Left forelimb (tissue), 1 donor: ENCODE measurements at places on chromosomes 2 and 18.

- no peak for DNase-seq
These were observed 78.8 kb upstream of the LCLAT1 start for GRCh38 chr2:30368258-30368657.

DNA sequence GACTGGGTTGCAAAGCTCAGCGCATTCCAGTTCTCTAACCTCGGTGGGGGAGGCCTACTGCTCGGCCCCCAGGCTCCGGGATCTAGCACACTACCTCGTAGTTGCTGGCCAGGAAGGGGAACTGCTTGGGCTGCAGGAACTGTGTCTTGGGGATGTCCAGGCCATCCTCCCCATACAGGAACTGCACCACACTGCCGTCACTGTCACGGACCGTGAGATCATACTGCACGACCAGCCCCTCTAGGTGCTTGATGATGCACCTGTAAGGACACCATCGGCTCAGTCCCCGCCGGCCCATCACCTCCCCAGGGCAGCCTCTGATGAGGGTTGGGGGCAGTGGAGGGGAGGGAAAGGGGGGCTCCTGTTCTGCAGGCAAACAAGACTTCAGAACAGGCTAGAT is 61.6 kb downstream of the POLR1A start:
- no peak for DNase-seq

DNA sequence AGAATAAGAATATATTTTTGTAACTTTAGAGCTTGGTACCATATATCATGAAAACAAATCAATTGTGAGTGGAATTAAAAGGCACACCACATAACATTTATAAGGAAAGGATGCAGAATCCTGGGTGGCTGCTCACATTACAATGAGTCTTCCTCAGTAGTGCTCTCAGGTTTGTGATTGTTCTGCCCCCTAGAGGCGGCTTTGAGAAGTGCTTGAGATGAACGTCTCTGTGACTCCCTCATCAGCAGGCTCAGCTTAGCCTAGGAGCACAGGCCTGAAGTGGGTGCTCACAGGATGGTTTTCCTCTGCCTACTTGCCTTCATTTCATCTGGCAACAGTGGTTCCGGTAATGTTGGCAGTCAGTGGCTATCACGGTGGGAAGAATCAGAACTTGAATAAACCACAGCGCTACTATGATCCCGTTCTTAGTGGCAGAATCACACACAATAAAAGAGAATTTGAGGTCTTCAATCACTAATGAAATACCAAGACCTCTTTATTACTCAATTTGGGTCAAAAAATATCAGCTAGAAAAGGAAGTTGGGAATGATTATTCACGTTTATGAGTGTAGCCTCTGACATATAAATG is 38.1 kb upstream of the B4GALT6 start:
- DNase-seq = peak; percentile 73

- DNase-seq = no peak
These were observed 62.2 kb upstream of the STPG4 start for GRCh38 chr2:47217277-47217676.

DNA sequence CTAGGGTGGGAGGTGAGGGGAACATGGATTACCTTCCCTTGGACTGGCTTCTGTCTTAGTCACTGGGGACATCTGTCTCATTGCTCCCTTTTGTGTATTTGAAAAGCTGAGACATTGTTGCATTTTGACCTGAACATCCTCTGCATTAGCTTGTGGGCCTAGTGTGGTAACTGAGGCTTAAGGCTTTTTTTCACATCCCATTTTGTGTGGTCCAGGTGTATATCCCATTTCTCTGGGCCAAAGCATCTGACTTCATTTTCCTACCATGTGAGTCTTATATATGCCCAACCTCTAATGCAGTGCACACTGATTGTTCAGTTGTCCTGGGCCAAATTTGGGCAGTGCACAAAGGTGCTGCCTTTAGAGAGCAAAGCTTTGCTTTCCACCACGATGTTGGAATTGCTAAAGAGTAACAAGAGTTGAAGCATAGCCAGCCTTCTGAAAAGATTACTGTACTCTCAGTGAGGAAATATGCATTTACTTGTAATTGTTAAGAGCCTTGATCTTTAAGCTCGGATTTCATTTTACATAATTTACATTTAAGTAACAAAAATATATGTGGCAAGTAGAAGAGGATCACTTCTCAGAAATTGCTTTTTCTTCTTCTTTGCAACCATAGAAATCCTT is 13.3 kb downstream of the PRKCE start:
- no peak for DNase-seq

DNA sequence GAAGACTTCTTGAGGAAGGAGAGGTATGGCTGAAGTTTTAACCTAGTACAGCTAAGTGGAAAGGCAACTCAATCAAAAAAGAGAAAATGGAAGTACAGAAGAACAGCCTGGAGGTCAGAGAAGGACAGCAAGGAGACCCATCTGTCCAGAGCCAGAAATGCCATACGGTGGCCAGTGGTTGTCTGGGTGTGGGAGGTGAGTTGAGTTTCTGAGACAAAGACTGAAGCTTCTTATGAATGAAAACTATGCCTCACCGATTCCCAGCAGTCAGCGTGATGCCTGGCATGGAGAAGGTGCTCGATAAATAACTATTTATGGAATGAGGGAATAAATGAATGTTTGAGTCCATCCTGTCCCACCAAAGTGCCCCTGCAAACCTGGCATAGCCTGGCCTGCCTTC is 98.8 kb downstream of the MRO start:
- DNase-seq = no peak

- DNase-seq = no peak
These were observed 366.7 kb downstream of the NUP35 start for GRCh38 chr2:183490914-183491313.

- no peak for DNase-seq
These were observed 17.1 kb upstream of the B3GNT2 start for GRCh38 chr2:62178741-62179271.

DNA sequence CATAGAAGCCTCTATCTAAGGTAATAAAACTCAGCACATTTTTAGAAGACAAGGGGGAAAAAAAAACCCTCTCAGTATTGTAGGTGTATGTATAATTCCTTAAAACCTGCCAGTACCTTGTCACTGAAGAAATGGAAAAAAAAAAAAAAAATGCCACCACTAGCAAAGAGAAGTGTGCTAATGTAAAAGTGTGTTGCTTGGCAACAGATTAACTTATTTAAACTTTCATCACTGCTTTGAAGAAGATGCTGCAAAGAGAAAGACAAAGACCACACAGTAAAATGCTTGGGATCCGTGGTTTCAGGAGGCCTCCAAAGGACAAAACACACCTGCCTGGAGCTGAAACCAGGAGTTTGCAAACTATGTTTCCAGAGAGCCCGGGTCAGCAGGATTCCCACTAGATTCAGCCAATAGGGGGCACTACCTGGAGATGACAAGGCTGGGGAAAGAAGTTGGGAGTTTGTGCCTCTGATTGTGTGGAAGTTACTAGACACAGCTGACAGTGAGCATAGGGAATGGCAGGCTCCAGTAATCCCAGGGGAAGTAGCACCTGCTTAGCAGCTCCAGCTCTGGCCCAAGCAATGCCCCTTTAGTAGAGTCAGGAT is 169.1 kb upstream of the TRIB2 start:
- no peak for DNase-seq
